ENCODE measurements at places on chromosomes 7 and 10.

DNA sequence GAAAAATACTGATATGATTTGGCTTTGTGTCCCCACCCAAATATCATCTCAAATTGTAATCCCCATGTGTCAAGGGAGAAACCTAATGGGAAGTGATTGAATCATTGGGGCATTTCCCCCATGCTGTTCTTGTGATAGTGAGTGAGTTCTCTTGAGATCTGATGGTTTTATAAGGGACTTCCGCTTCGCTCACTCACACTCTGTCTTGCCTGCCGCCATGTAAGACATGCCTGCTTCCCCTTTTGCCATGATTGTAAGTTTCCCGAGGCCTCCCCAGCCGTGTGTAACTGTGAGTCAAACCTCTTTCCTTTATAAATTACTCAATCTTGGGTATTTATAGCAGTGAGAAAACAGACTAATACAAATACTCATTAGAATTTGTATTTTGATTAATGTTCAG lies 5.1 kb upstream of the MRPS17 start:
- no peak for DNase-seq

GRCh38 chr7:54991341-54991740 lies 27.5 kb upstream of the EGFR start:
- no peak for DNase-seq

- DNase-seq, result no peak
Measured at GRCh38 chr10:47087667-47088066, 176.4 kb downstream of the PTPN20 start.

DNA sequence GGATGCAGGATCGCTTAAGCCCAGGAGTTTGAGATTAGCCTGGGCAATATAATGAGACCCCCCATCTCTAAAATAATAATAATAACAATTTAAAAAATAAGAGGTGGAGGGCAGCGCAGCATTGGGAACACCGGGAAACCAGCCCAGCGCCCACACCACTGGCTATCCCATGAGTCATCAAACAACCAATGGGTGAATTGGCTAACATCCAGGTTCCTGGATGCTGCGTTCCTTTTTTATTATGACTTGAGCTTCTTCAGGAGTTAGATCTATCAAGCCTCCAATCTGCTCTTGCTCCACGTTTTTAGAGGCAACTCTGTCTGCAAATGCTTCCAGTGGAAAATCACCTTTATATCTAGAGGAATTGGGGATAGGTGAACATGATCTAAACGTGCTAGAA lies 10.0 kb upstream of the LRRC4 start:
- no peak for DNase-seq

- no peak for DNase-seq
Measured at GRCh38 chr10:132916956-132917666, 25.3 kb downstream of the CFAP46 start.

- DNase-seq, result no peak
Measured at GRCh38 chr10:33287112-33287511, 47.4 kb downstream of the NRP1 start.

GRCh38 chr10:17693009-17693408 lies 49.1 kb downstream of the STAM start:
- no peak for DNase-seq

DNA sequence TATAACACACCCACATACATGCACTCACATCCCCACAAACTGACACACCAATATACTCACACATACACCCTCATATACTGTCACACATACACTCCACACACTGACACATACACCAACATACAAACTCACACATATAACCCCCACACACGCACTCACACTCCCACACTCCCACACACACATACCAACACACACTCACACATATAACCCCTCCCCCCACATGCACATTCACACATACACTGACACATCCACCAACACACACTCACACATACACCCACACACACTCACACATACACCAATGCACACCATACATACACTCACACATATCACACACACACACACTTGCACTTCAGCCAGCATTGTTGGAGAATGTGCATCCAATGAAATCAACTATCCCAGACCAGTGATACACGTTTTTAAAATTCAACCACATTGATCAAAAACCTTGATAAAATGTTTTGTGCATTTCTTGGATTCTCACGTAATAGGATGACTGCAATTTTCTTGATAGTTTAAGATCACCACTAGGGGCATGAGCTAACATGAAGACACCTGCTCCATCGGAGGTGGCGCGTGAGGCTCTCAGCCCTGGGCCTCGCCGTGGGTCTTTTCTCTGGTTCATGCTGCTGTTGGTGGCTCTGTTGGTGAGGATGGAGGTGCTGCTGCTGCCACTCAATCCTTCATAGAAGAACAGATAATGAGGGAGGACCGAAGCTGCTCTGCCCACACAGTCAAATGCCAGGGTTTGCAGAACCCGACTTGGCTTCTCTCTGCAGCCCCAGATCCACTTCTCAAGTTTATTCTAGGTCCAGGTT lies 32.1 kb upstream of the CHST15 start:
- no peak for DNase-seq

DNA sequence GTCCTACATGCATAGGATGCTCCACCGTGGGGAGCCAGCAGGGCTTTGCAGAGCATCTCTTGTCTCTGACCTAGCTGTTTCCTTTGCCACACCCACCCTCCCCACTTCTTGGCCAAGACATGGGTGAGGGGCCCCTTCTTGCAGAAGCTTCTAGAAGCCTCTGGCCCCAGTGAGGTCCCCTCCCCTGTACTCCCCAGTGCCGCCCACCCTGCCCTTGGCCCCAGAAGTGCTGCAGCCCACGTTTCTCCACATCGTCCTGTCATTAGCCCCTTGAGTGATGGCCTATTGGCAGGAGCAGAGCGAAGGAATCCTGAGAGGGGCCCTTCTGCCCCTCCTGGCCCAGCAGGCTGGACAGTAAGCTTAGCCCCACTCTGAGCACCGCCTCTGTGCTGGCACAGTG lies 43.7 kb downstream of the ALOX5 start:
- DNase-seq, result no peak

GRCh38 chr10:43785252-43785651 lies 136.6 kb upstream of the ZNF32 start:
- DNase-seq, result no peak

GRCh38 chr10:130961506-130962239 lies 349.8 kb downstream of the TCERG1L start:
- no peak for DNase-seq
